ENCODE measurements at places on chromosomes 1 and 21.
A peak's percentile ranks its signal among the peaks of the same experiment; 100 is the strongest.

DNA sequence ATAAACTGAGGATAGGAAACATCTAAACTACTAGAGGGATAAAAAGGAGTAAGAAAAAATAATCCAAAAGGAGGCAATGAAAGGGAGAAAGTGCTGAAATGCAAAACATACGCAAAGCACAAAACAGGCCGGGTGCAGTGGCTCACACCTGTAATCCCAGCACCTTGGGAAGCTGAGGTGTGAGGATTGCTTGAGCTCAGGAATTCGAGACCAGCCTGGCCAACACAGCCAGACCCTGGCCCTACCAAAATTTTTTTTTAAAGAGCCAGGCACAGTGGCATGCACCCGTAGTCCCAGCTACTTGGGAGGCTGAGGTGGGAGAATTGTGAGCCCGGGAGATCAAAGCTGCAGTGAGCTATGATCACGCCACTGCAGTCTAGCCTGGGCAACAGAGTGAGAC is 10.5 kb downstream of the SPOCD1 start:
- DNase-seq = no peak

GRCh38 chr1:145956781-145957442 is 905 bp downstream of the LIX1L start:
- DNase-seq = no peak

GRCh38 chr1:98330224-98330623 is 331.3 kb upstream of the SNX7 start:
- no peak for DNase-seq

GRCh38 chr1:236159704-236160539 is 17.6 kb downstream of the GPR137B start:
- no peak for DNase-seq

GRCh38 chr1:184889902-184890301 is 84.4 kb downstream of the NIBAN1 start:
- DNase-seq = no peak

- no peak for DNase-seq
These were observed 52.9 kb upstream of the CNTN2 start for GRCh38 chr1:204990059-204990664.

GRCh38 chr21:43322805-43323204 is 104.1 kb downstream of the SIK1 start:
- no peak for DNase-seq

- DNase-seq = peak; percentile 81
These were observed 403.6 kb downstream of the PTPRU start for GRCh38 chr1:29639741-29640427.

Data from epithelial cell of esophagus (primary cell).